ENCODE measurements at places on chromosomes 12 and 14.

DNA sequence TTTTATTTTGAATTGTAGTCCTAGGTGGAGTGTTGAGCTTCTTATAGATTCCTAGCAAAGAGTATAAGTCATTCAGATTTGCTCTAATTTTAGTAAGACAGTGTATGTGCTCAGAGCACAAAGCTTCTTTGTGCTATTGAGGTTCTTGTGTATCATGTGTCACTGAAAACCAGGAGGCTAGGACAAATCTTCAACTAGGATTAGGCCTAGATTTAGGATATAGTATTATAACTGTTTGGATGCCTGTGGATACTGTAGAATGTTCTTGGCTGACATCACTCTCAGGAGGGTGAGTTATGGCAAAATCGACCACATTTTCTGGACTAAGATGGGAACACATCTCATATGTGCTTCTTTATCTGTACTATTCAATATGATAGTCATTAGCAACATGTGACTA lies 86.5 kb downstream of the DHRS2 start:
- DNase-seq: no peak

- DNase-seq: no peak
Measured at GRCh38 chr14:65972891-65973290, 513.3 kb upstream of the CCDC196 start.

DNA sequence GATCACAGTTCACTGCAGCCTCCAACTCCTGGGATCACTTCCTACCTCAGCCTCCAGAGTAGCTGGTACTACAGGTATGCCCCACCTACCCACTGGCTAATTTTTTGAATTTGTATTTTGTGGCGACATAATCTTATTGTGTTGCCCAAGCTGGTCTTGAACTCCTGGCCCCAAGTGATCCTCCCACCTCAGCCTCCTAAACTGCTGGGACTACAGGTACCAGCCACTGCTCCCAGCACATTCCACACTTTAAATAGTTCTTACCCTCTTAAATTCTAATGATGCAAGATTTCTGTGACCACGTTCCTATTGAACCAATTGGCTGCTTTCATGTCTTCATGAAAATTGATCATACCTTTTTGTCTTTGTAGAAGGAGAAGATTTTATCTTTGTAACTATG lies 96.6 kb downstream of the SYT1 start:
- no peak for DNase-seq

GRCh38 chr14:60215520-60216420 lies 33.3 kb upstream of the PPM1A start:
- DNase-seq: no peak

DNA sequence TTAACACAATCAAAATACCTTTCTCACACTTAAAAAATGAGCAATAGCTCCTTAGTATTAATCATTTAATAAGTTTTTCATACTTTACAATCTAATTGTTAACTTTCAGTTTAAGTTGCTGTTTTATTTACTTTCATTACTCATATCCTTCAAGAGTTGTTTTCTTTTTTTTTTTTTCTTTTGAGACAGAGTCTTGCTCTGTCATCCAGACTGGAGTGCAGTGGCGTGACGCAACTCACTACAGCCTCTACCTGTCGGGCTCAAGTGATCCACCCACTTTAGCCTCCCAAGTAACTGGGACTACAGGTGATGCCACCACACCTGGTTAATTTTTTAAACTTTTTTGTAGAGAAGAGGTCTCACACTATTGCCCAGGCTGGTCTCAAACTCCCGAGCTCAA lies 16.1 kb downstream of the ZBTB1 start:
- DNase-seq: no peak

DNA sequence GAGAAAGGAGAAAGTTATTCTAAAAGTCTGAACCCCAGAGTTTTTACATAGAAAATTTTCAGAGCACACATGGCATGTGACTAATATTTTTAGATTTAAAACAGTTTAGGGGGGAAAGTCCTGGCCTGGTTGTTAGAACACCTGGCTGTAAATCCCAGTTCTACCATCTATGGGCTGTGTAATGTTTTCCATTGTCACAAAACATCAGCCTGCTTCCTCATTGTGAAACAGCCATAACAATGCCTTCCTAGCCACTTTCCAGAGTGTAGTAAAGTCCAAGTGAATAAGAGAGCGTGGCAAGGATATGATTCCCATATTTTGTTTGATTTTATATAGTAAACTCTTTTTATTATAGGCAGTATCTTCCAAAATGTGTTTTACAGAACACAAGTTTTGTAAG lies 310.0 kb upstream of the DCN start:
- DNase-seq: no peak

- no peak for DNase-seq
Measured at GRCh38 chr14:94124582-94125377, 4.6 kb downstream of the IFI27L2 start.

DNA sequence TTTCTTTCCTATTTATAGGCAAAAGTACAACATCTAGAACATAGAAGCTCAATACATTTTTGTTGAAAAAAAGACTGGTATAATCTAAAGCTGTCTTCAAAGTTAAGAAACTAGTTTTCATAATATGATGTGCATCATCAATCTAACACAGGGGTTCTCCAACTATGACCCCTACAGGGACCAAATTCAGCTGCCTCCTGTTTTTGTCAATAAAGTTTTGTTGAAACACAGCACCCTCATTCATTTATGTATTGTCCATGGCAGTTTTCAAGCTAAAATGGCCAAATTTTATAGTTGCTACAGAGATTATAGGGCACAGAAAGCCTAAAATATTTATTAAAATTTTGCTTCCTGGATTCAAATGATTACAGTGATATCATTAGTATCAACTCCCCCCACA lies 452.9 kb downstream of the CCER1 start:
- no peak for DNase-seq

All from activated T-cell treated with anti-CD3 and anti-CD28 coated beads for 1 hour (primary cell).